ENCODE measurements at places on chromosomes 1 and 21.

DNA sequence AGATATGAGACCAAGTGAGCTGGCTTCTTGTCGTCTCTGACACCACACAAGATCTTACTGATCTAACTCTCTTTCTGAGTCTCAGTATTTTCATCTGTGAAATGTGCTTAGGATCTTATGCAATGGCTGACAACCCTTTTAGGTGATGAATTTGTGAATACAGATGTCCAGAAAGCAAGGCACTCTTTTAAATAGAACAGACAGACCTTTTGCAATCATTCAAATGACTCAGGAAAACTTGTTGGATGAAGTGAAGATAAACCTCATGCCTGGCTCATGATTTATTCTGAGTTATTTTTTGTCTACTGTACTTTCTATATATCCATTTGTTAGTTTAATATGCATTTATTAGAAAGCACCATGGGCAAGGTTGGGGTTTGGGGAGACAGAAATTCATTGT lies 411.3 kb downstream of the PTPRU start:
- H3K27me3 ChIP-seq = no peaks in the 10 kb centered on the region
- no peak overlapping the region for H3K4me3 ChIP-seq
- no peaks in the 10 kb centered on the region for H3K36me3 ChIP-seq
- no peak overlapping the region for H3K27ac ChIP-seq
- H3K4me1 ChIP-seq = no peaks in the 10 kb centered on the region
- no peak for DNase-seq

DNA sequence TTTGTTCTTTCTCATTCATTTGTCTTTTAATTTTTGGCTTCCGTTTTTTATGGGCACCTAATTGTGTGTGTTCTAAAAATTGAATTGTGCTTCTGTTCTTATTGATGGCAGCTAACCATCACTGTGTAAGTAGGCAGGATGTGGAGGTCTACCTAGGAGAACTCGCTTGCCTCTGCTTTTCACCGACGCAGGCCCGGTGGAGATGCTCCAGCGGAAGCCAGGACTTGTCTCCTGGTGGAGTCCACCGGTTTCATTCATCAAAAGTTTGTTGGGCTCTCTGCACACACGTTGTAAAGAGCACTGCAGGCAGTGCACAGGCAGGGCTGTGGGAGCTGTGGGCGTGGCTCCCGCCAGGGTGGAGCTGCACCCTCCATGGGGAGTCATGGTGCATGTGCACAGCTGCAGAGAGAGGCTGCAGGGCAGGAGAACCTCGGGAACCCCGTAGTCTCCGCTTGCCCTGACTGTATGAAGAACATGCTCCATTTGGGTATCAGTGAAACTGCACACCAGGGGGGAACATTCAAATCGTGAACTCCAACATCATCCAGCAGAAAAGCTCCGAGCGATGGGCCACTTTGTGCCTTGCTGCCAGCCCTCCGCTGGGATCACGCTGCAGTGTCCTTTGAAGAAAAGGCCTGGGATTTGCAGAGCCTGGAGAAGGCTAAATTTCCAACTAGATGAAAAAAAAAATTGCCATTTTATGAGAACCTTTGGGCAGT lies 6.0 kb upstream of the C1orf174 start:
- no peak overlapping the region for H3K27ac ChIP-seq
- no peak for DNase-seq
- H3K4me1 ChIP-seq = no peaks in the 10 kb centered on the region

DNA sequence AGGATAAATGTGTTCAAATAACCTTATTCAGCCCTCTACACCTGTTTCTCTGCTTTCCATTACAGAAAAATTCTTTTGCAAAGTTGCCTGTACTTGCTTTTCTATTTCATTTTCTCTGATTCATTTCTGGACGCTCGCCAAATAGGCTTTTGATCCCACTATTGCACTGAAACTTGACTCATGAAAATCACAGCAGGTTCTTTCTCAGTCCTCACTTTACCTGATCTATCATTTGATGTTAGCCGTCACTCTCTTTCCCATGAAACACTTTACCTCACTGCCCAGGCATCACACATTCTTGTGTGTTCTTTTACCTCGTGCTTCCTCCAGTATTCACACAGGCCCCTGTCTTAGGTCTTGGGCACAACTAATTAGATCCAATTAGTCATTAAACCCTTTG lies 26.2 kb downstream of the HSPA13 start:
- no peaks in the 10 kb centered on the region for H3K4me1 ChIP-seq
- no peak overlapping the region for H3K4me3 ChIP-seq
- H3K36me3 ChIP-seq = no peaks in the 10 kb centered on the region
- H3K27ac ChIP-seq = no peak overlapping the region

- peak overlapping the region; percentile 88 for H3K27ac ChIP-seq
- H3K36me3 ChIP-seq = peaks cover 7% of the 10 kb centered on the region
- peaks cover 9% of the 10 kb centered on the region for H3K27me3 ChIP-seq
- H3K4me1 ChIP-seq = peaks cover 40% of the 10 kb centered on the region
- peak overlapping the region; percentile 84 for H3K4me3 ChIP-seq
- peak; percentile 12 for DNase-seq
Measured at GRCh38 chr1:35640380-35641232, 720 bp downstream of the PSMB2 start.
